PC-3 (cell line): ENCODE measurements at places on chromosomes 6 and 20. TPM values are rescaled to one million over a fixed set of nuclear protein-coding genes. Genes with fewer than 3 reads are reported as not detected.
A peak's percentile ranks its signal among the peaks of the same experiment; 100 is the strongest.

- no peak within 1 kb of the TSS for H3K27ac ChIP-seq
- H3K27me3 ChIP-seq, result no peaks in the 10 kb centered on the region
- no peak within 1 kb of the TSS for H3K4me3 ChIP-seq
- H3K4me1 ChIP-seq, result no peaks in the 10 kb centered on the region
- no peak for DNase-seq
Observed at GRCh38 chr20:11917663-11918062, at the start of gene BTBD3. Gene BTBD3, plus strand, starts transcription at chr20:11917893. Its CDS starts 383 bp downstream, at chr20:11918276.

GRCh38 chr20:62381202-62381797, 5.6 kb upstream of the RPS21 start:
- peaks cover 21% of the 10 kb centered on the region for H3K4me1 ChIP-seq
- no peaks in the 10 kb centered on the region for H3K27me3 ChIP-seq
- H3K36me3 ChIP-seq, result no peaks in the 10 kb centered on the region; the same call in 1 of the 2 replicates
- peak overlapping the region; percentile 84 for H3K27ac ChIP-seq
- peak; percentile 65 for DNase-seq

GRCh38 chr6:150491811-150492172, 107.9 kb upstream of the PLEKHG1 start:
- DNase-seq, result no peak
- H3K27ac ChIP-seq, result peak overlapping the region; percentile 100
- H3K4me1 ChIP-seq, result peaks cover 39% of the 10 kb centered on the region
- no peaks in the 10 kb centered on the region for H3K36me3 ChIP-seq
- H3K4me3 ChIP-seq, result peak overlapping the region; percentile 52
- H3K27me3 ChIP-seq, result no peaks in the 10 kb centered on the region

DNA sequence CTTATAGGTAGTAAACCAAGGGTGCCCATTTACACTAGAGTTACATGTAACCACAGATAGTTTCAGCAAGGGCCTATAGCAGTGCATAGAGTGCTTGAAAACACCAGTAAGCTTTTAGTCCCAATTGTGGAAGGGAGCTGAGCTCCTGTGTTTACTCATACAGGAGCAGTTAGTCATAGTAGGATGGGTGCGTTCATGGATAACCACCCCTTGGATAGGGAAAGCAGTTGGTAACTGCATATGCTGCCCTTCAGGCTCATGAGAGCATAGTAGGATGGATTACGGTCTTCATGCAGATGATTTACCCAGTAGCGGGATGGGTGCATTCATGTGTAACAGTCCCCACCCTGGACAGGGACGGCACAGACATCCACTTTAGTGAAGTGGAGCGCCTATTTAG, 45.1 kb downstream of the OR2B6 start:
- H3K36me3 ChIP-seq, result no peaks in the 10 kb centered on the region
- peaks cover 7% of the 10 kb centered on the region; the same call in 1 of the 2 replicates for H3K4me1 ChIP-seq
- no peak overlapping the region for H3K27ac ChIP-seq

DNA sequence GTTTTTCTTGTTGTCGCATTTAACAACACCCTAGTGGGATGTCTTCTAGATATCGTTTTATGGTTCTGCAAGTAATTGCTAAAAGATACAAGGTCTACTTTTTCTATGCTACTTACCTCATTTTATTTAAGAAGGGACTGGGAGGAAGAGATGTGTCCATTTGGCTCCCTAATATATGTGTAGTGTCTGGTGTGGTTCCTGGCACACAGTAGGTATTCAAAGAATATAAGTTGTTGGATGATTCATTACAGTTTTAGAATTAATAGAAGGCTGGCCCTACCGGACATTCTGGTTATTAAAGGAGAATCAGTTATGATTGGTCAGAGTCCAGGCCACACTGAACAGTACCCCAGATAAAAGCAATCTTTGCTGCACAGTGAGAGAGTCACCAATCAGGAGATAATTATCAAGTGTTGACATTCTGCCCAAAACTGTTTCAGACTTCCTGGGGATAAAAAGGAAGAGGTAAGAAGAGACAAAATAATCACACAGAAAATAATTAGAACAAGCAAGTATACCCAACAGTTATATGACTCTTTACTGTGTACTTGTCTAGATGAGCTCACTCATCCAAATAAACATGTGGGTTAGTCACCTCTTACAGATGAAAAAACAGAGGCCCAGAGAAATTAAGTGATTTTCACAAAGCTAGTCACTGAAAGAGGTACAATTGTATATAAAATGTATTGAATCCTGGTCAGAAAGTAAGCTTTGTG, 7.0 kb downstream of the TMEM244 start:
- peak; percentile 64 for DNase-seq
- H3K27ac ChIP-seq, result peak overlapping the region; percentile 51

GRCh38 chr20:19738951-19739350, 19.1 kb upstream of the RIN2 start:
- peak overlapping the region; percentile 77 for H3K27ac ChIP-seq
- H3K4me3 ChIP-seq, result no peak overlapping the region
- H3K27me3 ChIP-seq, result no peaks in the 10 kb centered on the region
- no peaks in the 10 kb centered on the region for H3K36me3 ChIP-seq

DNA sequence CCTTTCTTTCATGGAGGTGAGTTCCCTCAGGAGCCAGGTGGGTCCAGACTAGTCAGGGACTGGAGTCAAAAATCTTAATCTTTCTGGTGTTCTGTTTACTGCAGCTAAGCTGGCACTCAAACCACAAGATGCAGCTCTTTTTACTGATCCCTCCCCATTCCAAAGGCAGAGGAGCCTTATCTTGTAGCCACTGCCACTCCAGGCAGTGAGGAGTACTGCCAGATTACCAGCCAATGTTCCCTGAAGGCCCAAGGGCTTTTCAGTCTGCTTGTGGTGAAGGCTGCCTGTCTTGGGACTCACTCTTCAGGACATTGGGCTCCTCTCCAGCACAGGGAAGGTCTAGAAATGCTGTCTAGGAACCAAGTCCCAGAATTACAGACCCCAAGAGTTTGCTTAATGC, 490.4 kb upstream of the ADGRB3 start:
- H3K27ac ChIP-seq, result no peak overlapping the region
- no peaks in the 10 kb centered on the region for H3K4me1 ChIP-seq
- no peaks in the 10 kb centered on the region for H3K27me3 ChIP-seq
- H3K36me3 ChIP-seq, result no peaks in the 10 kb centered on the region
- H3K4me3 ChIP-seq, result no peak overlapping the region
- no peak for DNase-seq

Gene SLA2
- total RNA-seq, result 0.23 and 0.51 TPM in 2 replicates

GRCh38 chr6:157814883-157815282, 8.2 kb upstream of the SNX9 start:
- H3K4me3 ChIP-seq, result no peak overlapping the region
- DNase-seq, result no peak
- H3K4me1 ChIP-seq, result peaks cover 13% of the 10 kb centered on the region
- H3K36me3 ChIP-seq, result no peaks in the 10 kb centered on the region
- H3K27me3 ChIP-seq, result no peaks in the 10 kb centered on the region

Gene WFDC10B
- total RNA-seq, result not detected in 2 replicates

GRCh38 chr20:20211274-20211987, 156.5 kb upstream of the INSM1 start:
- DNase-seq, result peak; percentile 58
- no peak overlapping the region for H3K27ac ChIP-seq
- H3K27me3 ChIP-seq, result peaks cover 78% of the 10 kb centered on the region
- no peaks in the 10 kb centered on the region for H3K36me3 ChIP-seq
- H3K4me1 ChIP-seq, result 0 out of 2 replicates have a peak, but pooled peaks cover 3% of the 10 kb centered on the region

Gene HRH3
- not detected in 2 replicates for total RNA-seq

Gene HTR1B
- not detected in 2 replicates for total RNA-seq

DNA sequence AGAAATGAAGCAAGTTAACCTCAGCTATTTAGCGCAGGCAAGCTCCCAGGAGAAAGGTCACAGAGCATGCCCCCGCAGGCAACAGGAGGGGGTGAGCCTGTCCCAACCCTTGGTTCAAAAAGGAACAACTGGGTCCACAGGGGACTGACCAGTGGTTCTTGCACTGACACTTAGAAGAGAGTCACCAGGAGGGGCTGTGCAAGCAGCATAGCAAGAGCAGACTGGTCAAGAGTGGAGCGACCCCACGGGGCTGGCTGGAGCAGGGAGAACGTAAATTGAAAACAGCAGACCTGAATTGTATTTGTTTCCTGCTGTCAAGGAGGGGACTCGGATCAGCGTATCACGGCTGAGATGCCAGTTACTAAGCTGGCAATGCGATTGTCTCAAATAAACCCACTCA, 32.8 kb downstream of the GABRR1 start:
- DNase-seq, result no peak
- H3K27ac ChIP-seq, result no peak overlapping the region
- H3K4me3 ChIP-seq, result no peak overlapping the region
- no peaks in the 10 kb centered on the region for H3K36me3 ChIP-seq

- H3K27ac ChIP-seq, result peak overlapping the region; percentile 87
- no peaks in the 10 kb centered on the region for H3K36me3 ChIP-seq
- no peaks in the 10 kb centered on the region for H3K27me3 ChIP-seq
- peak overlapping the region; percentile 17; the same call in 1 of the 2 replicates for H3K4me3 ChIP-seq
Observed at GRCh38 chr6:64290867-64291266, 655.3 kb downstream of the PHF3 start.
